Upper lobe of left lung (tissue), 6 donors: ENCODE measurements at places on chromosomes 11 and 22. TPM values are rescaled to one million over a fixed set of nuclear protein-coding genes. Genes with fewer than 3 reads are reported as not detected.

GRCh38 chr11:8032122-8032521, 45.0 kb downstream of the EIF3F start:
- no peak for DNase-seq

DNA sequence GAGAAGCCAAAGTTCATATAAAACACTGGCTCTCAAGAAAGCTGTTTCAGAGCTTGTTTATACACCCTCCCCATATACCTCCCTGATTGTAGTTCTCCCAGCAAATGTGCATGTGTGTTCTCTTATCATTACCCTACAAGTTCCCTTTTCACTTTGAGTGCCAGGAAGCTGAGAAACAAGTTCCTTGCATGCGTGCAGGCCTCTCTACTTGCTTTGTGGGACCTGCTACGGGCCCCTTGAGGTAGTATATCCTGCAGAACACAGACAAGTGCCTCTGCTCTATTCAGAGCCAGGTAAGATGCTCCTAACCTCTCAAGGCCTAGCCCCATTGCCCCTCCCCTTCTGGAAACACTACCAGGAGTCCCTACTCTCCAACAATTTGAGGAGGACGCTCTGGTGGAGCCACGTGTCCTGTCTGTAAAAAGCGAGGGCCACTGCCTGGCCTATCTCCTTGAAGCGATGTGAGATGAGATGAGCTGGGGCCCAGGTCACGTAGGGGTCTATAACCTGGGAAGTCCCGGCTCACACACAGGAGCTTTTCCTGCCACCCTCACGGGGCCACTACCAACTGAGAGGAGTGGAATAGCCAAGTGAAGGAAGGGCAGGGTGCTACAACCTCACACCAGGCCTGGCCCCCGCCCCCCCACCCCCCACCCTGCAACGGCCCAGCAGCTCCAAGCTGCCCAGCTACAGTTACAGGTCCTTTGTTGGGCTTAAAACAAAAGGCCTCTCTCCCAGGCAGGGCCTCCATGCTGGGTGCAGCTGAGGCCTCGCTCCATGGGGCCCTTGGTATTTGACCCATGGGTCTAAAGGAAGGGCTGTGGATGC, 2.6 kb upstream of the ATP5MGL start:
- peak; percentile 69 for DNase-seq

DNA sequence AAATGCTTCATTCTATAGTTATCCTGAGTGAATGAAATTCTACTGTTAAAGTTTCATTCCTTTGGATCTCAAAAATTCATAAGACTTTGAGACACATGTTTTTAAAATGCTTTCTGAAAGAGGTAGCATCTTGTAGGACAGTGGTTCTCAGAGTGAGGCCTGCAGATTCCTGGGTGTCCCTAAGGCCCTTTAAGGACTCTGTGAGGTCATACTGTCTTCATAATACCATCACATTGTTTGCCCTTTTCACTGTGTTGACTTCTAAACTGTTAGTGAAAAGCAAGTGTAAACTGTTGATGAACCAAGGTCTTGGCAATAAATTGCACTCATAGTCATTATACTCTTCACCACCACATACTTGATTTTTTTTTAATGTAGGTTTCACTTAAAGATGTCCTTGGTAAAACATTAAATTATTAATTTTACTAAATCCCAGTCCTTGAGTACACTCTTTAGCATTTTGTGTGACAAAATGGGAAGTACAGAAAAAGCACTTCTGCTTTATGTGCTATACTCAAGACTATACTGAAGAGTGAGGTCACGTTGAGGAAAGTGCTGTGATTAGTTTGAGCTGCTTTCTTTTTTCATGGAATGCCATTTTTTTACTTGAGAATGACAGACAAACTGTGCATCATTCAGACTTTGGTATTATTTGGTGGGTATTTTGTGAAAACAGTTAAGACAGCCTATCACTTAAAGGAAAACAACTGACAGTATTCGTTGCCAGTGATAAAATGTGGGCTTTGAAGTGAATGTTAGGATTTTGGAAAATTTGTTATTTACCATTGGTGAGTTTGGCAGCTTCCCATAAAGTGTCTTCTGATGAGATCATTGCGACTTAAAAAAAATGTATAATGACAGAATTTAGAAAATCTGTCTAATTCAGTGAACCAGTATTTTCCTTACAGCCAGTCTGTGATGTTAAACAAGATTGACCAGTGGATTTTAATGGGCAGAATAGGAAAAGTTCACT, 61.1 kb downstream of the SPECC1L start:
- no peak for DNase-seq

DNA sequence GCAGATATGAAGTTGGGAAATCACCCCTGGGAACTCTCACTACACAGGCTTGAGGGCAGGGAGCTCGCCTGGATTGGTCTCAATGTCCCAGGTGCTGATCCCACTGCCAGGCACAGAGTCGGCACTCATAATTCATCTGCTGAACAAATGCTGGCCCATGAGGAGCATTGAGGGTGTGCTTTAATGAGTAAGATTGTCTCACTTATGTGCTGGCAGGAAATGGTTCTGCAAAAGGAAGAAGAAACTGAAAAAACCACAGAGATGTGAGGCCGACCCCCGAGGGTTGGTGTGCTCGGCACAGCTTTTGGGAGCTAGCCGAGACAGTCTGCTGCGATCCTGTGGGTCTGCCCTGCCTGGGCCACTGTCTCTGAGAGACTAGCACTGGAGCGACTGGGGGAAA, 9.4 kb downstream of the PLAAT2 start:
- peak; percentile 61 for DNase-seq

DNA sequence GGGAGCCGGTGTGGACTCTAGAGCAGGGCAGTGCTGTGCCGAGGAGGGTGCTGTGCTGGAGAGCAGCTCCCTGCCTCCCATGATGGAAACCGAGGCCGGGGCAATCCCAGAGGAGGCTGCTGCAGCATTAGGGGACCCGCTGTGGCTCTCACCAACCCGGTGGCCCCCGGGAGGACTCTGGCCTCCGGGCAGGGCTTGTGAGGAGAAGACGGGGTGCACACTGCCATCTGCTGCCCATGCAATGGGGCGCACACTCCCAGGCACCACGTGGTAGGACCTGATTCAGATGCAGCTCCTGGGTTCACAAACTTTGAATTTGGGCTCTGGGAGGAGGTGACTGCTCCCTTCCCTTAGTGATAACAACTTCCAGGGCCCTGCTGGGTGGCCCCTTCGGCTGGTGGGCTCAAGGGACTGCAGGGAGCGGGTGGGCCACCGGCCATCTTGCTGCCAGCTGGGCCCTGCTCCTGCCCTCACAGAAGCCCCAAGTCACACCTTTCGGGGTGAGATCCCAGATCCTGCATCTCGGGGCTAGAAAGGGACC, 93.8 kb upstream of the FGF3 start:
- DNase-seq: no peak

DNA sequence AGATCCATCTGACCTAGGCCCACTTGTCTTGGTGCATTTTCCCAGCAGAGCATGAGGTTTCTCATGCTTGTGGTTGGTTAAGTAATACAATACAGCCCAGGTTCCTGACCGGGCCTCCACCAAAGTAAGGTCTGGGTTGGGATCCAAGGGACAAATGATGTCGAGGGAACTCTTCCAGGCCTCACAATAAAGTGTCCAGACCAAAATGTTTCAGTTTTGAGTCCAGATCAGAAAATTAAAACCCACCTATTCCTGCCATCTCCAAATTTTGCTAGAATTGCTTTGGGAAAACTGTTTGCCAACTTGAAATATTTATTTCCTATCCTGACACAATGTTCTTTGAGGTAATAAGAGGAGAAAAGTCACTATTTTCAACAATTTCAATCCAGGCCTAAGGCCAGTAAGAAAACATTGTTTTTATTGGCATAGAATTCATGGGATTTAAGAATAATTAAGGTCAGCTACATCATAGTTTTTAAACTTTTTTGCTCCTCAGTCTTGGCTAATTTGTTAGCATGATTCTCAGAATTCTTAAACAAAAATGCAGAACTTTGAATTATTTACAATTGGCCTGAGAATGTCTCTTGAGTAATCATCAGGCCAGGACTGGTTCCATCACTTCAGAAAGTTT, 51.4 kb downstream of the ME3 start:
- no peak for DNase-seq

- DNase-seq: no peak
These were observed 75.2 kb downstream of the EIF3M start for GRCh38 chr11:32658639-32659406.

- no peak for DNase-seq
These were observed 24.6 kb upstream of the LMO1 start for GRCh38 chr11:8288166-8288772.

DNA sequence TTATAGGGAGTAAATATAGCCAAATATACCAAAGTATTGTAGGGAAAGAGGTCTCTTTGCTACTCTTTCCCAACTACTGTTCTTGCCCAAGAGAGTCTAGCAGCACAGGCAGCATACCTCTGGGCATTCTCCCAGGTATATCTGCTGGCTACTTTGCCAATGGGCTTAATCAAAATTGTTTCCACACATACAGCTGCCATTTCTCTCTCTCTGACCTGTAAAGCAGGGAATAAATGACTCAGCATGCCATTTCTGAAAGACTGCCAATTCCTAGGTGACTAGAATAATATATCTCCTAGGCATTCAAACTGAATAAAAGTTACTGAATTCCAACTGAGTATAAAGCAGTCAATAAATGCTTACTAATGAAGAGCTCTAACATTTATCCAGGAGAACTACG, 44.6 kb downstream of the RDX start:
- no peak for DNase-seq

- DNase-seq: no peak
These were observed 452 bp downstream of the MACROD1 start for GRCh38 chr11:64165481-64165841.

DNA sequence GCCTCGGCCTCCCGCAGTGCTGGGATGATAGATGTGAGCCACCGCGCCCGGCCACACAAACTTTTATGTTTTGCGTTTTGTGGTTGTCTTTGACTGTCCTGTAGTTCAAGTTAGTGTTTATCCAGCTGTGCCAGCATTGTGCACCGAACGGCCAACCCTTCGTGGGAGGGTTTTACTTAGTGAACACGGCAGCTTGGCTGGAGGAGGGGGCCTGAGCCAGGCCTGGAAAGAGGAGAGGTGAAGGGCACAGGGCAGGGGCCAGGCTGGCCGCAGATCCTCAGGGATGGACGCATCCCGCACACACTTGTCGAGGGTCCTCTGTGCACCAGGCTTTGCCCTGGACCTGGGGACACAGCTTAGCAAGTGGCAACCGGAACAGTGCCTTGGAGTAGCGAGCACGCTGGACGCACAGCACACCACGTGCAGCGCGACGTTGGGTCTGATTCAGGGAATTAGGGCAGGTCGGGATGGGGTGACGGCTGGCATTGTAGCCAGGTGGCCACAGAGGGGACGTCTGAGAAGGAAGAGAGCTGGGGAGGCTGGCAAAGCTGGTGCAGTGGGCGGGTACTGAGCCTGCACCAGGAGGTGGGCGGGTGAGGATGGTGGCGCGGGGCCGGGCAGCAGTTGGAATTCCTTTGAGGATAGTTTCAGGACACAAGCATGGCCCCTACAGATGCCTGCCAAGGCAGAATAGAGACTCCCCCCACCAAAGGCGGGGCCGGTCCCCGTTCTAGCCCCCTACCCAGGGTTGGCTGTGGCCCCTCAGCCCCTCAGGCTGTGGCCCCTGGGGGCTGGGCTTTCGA, 13.4 kb downstream of the EPS8L2 start:
- peak; percentile 57 for DNase-seq

DNA sequence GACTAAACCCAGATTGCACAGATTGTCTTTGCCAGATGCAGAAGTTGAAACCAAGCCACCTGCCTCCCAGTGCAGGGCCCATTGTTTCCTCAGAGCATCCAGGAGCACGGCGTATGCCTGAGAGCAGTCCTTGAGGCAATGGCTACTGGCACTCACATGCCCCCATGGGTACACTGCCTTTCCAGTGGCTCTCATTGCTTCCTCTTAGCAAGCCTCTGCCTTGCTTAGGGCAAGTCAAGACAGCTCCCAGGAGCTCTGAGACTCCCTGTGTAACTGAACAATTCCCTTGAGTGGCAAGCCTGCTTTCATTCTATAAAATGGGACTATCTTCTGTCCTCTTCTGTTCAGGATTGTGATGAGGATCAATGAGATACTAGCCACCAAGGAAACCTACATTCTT, 4.1 kb downstream of the SYTL2 start:
- DNase-seq: no peak

- DNase-seq: no peak
These were observed 212.0 kb upstream of the CHORDC1 start for GRCh38 chr11:90434858-90435257.

- DNase-seq: peak; percentile 60
These were observed 15.2 kb downstream of the TMPRSS5 start for GRCh38 chr11:113690619-113691569.

DNA sequence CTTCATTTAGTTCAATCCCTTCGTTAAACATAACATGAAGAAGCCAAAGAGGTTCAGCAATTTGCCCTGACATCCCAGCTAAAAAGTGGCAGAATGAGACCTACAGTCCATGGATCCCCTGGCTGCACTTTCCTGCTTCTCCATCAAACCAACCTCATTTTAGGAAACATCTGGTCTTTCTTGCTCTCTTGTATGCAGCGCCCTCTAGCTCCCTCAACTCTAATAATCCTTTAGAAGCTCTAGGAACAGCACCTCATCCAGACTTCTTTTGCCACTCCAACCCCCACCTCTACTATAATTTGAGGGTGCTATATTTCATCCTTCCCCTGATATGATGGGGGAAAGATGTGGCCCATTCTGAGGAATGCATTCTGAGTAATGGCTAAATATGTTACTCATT, 7.4 kb downstream of the CNTF start:
- DNase-seq: no peak

DNA sequence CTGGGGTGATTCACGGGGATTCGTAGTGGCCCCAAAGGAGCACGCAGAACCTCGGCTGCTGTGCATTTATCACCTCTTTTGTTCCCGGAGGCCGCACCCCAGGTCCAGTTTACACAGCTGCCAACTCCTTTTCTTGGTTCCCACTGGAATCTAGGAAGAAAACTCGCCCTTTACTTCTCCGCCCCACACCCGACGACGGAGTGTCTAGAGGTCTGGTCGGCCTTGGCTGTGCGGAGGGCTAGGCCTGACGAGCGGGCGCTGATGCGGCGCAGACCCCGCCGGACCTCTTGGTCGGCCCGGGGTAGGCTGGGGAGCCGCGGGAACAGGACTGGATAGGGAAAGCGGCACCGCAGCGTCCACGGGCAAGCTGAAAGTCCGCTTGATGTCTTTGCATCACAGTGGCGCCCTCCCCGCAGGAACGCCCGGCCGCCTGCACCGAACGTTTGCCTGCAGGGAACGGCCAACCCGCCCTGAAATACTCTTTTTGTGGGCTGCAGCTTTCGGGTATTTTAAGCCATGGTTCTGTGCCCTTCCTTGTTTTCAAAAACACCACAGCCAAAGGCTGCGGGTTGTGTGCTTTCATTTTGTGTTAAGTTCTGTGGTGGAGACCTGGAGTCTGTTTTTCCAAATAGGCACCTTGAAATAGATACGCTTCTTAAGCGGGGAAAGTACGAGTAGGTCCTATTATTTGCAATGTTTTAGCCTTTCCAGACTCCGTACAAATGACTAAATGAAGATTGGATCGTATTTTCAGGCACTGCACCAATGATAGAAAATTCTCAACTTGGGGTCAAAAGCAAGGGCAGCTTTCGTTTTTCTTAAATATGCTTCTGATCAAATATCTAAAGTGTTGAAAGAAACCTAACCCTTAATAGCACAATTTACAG, 829 bp upstream of the ZBED5 start:
- DNase-seq: peak; percentile 64

CCDC116 gene
- 0.57 TPM for total RNA-seq

GUCY1A2 gene
- 11.0 TPM for total RNA-seq

ARSA gene
- total RNA-seq: 62.9 TPM

MS4A6A gene
- total RNA-seq: 94.4 TPM

NRGN gene
- total RNA-seq: 70.0 TPM

HTR3A gene
- total RNA-seq: not detected

KCNJ1 gene
- not detected for total RNA-seq

GRAMD4 gene
- 94.1 TPM for total RNA-seq
